NCI-H2107 (cell line): ENCODE measurements at places on chromosomes 1 and 21.

- no peak for DNase-seq
Observed at GRCh38 chr1:113647164-113647563, 112.1 kb downstream of the PHTF1 start.

- DNase-seq, result no peak
Observed at GRCh38 chr21:42321845-42322244, 6.6 kb upstream of the TFF3 start.

DNA sequence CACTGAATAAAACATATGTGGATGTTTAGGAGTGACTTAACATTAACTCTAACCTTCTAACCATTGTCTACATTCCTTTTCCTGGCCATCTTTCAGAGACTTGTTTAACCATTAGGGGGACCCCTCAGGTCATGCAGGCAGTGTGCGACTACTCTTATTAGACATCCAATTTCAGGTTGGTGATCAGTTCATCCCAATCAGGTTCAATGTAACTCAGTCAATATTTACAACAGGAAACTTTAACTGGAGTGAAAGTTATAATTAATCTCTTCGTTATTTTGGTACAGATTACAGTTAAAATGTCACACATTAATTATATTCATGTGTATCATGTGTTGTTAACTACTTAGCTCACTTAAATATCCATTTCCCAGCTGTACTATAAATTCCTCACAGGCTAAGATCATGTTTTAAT lies 68.8 kb upstream of the RGS1 start:
- DNase-seq, result no peak

DNA sequence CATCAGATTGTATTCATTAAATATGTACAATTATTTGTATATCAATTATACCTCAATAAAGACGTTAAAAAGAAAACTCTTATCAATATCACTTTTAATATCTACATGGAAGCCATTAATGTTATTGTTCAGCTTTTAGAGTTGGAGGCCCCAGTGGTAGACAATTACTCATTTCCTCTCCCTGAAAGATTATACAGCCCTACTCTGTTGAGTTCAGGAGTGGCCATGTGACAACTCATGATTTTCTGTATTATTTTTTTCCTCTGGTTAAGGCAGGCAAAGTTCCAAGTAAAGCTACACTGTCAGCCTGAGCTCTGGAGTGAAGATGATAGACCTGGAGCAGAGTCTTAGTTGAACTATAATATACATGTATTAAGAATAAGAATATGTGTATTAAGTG lies 247.9 kb upstream of the B3GALT2 start:
- no peak for DNase-seq

GRCh38 chr1:115980998-115981993 lies 5.0 kb downstream of the SLC22A15 start:
- no peak for DNase-seq

- DNase-seq, result no peak
Observed at GRCh38 chr21:34130716-34130985, 57.3 kb downstream of the MRPS6 start.

DNA sequence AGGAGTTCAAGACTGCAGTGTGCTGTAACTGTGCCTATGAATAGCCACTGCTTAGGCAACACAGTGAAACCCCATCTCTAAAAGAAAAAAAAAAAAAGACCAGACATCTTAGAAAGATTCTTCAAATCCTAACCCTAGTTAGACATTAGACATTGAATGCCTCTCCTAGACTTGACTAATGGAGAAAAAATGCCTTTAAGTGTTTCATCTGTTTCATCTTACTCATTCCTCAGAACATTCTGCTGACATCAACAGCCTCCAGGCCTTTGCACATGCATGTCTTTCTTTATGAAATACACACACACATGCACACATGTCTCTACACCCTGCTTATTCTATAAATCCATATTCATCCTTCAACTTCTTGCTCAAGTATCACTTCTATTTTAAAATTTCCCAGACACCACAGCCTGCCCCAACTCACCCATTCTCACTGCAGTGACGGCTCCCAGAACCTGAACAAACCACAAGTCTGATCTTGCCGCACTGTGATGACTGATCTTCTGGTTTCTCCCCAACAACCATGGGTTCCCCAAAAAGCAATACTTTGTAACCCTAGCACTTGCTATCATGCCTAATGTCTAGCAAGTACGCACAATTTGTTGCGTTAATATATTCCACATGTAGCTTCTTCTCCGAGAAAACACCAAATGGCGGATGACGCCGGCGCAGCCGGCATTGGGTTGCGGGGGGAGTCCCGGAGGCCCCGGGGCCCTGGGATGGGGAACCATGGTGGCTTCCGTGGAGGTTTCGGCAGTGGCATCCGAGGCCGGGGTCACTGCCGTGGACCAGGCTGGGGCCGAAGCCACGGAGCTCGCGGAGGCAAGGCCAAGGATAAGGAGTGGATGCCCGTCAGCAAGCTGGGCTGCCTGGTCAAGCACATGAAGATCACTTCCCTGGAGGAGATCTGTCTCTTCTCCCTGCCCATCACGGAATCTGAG lies 37.4 kb downstream of the LRRC52 start:
- DNase-seq, result no peak
